Transverse colon (tissue), 4 donors: ENCODE measurements at places on chromosomes 7 and 10. TPM values are rescaled to one million over a fixed set of nuclear protein-coding genes. Genes with fewer than 3 reads are reported as not detected.

- DNase-seq: peak; percentile 36
Observed at GRCh38 chr10:1047937-1048336, 982 bp downstream of the IDI1 start.

The NFE2L3 gene
- total RNA-seq: 11.4 TPM

The STEAP4 gene
- 1.1 TPM for total RNA-seq

The UNCX gene
- not detected for total RNA-seq

The ACSM6 gene
- total RNA-seq: not detected

GRCh38 chr7:102061354-102061945 lies 225.2 kb upstream of the SH2B2 start:
- DNase-seq: no peak

The ZP3 gene
- total RNA-seq: not detected

- no peak for DNase-seq
Observed at GRCh38 chr7:92735707-92736106, 100.7 kb downstream of the CDK6 start.

DNA sequence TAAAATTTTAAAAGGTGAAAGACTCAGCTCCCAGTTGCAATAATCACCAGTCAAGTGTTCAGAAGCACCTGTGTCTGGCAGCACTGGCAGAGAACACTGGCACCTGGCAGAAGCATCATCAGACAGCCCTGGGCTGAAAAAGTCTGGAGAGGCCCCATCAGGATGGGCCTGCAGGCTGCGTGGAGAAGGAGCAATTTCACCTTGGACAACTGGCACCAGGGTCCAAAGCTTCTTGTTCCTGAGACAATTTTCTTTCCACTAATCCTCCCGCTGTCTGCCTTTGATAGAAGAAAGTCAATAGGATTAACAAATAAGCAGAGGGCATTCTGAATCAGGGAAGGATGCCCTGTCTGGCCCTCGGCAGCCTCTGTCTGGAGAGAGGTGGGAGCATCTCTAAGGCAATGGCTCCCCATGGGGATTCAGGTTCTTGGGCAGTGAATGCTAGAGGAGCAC lies 6.5 kb downstream of the COBL start:
- no peak for DNase-seq

DNA sequence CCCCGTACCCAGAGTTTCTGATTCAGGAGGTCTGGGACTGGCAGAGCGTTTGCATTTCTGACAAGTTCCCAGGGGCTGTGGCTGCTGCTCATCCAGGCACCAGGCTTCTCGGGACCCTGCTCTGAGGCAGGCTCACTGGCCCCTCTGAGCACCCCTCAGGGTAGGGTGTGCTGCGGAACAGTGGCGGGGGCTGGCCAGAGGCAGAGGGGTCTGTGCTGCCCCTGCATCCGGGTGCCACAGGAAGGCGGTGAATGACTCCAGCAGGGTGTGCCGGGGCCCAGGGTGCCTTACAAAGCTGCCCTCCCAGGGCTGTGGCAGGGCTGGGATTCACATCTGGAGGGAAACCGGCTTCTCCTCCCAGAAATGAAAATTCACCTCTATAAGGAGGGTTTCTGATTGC lies 77.4 kb downstream of the CHST15 start:
- DNase-seq: no peak

- peak; percentile 25 for DNase-seq
Observed at GRCh38 chr7:88344956-88345832, 38.5 kb upstream of the STEAP4 start.
